ENCODE measurements at places on chromosomes 11 and 22. TPM values are rescaled to one million over a fixed set of nuclear protein-coding genes. Genes with fewer than 3 reads are reported as not detected.
A peak's percentile ranks its signal among the peaks of the same experiment; 100 is the strongest.

CHRM1 gene
- total RNA-seq = 0.11 TPM

LRRC74B gene
- total RNA-seq = not detected

C11orf52 gene
- 7.9 TPM for total RNA-seq

ABCC8 gene
- not detected for total RNA-seq

IL10RA gene
- total RNA-seq = 0.38 TPM

POLA2 gene
- 16.1 TPM for total RNA-seq

- DNase-seq = no peak
Measured at GRCh38 chr22:17161991-17162390, 2.9 kb upstream of the HDHD5 start.

- no peak for DNase-seq
Measured at GRCh38 chr11:80856066-80856465, 1415.2 kb upstream of the TENM4 start.

- DNase-seq = no peak
Measured at GRCh38 chr11:124394408-124394807, 4.4 kb downstream of the OR8B3 start.

GRCh38 chr11:82927264-82927880 lies 25.8 kb downstream of the DDIAS start:
- DNase-seq = no peak

DNA sequence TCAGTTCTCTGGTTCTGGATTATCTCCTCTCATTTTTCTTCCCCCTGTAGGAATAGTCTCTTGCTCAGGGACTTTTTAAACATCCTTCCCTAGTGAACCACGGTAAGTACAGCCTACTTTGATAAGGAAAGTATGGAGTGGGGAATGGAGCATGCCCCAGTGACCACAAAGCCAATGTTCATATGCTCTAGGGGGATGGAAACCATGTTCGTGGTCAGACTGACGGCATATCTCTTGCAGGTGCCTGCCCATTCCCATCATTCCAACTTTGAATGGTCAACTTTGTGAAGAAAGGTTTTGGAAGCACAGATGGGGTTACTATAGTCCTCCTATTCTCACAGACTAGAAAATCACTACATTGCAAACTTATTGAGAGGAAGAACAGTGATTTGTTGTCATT lies 332.5 kb upstream of the NCAM1 start:
- no peak for DNase-seq

GRCh38 chr22:23700706-23701105 lies 9.9 kb downstream of the RGL4 start:
- DNase-seq = no peak

DNA sequence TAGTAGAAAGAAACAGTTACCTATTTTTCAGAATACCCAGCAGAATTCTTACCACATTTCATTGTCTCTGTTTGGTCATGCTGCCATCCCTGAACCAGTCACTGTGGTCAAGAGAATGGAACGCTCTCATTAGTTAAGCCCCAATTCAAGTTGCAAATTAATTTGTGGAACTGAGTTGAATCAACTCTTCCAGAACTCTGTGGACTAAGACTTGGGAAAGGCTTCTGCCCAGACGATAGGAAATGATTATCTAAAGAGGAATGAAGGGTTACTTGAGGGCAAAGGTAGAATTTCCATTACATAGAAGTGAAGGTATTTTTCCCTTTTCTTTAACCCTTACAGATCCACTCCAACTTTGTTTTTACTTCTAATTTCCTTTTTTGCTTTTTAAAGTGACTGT lies 286.4 kb downstream of the DYNC2H1 start:
- no peak for DNase-seq

GRCh38 chr22:45204241-45204640 lies 36.5 kb downstream of the KIAA0930 start:
- peak; percentile 27 for DNase-seq

DNA sequence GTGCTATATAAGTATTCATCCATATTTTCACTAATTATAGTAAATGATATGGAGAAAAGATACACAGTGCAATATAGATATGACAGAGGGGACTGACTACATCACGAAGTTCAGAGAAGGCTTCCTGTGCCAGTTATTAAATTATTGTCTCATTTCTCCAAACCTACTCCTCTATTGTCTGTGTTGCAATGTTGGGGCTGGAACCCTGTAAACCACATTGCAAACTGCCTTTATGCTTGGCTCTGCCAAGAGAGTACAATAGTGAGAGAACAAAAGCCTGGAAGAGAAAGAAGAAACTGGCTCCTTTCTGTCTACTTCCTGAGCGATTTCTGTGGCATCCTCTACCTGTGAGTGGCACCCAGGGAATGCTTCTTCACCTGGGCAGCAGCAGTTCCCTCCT lies 46.4 kb downstream of the ME3 start:
- DNase-seq = no peak

- no peak for DNase-seq
Measured at GRCh38 chr22:35971456-35972119, 57.0 kb downstream of the RBFOX2 start.

DNA sequence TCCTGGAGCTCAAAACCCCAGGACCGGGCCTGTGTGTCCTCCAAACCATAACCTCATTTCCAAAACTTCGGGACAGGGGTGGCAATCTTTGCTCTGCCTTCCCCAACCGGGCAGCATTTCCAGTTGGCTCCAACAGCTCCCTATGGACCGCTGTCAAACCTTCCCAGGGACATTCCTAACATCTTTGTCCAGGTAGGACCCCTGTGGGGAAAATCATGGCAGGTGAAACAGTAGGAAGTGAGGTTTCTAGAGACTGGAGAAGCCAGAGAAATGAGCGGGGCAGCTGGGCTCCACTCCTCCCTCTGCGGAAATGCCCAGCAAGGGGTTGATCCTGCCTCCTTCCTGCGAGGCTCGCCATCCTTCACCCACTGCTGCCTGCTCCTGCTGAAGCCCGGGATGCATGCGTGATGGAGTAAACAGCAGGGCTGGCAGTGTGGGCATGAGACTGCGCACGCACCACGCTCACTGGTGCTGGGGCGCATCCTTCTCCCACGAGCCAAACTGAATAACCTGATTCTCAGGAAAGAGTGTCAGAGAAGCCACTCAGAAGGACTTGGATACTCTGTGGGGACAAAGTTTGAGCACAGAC lies 136.4 kb downstream of the BUD13 start:
- no peak for DNase-seq
